ENCODE measurements at places on chromosomes 6 and 20.

GRCh38 chr20:1294497-1294896 is 28.4 kb downstream of the SNPH start:
- DNase-seq: no peak

GRCh38 chr20:36541227-36541767 is at the start of gene MYL9:
TSS of gene MYL9 (plus strand) at chr20:36541519. CDS start at chr20:36544885, 3,366 bp downstream.
- DNase-seq: no peak

- no peak for DNase-seq
Observed at GRCh38 chr20:33827109-33827508, 16.0 kb downstream of the CHMP4B start.

DNA sequence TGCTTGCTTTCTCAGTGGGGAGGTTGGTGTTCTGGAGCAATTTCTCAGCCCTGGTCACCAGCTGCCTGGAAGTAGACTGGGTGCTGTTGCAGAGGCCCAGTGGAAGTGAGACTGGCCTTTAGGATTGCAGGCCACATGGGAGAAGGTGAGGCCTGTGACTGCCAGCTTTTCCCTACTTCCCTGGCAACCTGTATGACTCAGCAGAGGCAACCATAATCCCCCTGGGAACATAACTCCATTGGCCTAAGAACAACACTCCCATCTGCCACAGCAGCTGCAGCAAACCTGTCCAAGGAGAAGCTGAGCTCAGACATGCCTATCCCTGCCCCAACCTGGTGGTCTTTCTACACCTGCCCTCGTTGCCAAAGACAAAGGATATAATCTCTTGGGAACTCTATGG is 473.5 kb upstream of the SPTLC3 start:
- no peak for DNase-seq

- DNase-seq: no peak
Observed at GRCh38 chr20:40848526-40848925, 159.5 kb upstream of the MAFB start.

Data from substantia nigra (tissue), 51 donors.